ENCODE measurements at places on chromosomes 11 and 22.
A peak's percentile ranks its signal among the peaks of the same experiment; 100 is the strongest.

GRCh38 chr11:114031246-114031966 lies 28.1 kb upstream of the ZBTB16 start:
- no peak for DNase-seq

GRCh38 chr11:67647471-67647870 lies 3.1 kb downstream of the ACY3 start:
- no peak for DNase-seq

DNA sequence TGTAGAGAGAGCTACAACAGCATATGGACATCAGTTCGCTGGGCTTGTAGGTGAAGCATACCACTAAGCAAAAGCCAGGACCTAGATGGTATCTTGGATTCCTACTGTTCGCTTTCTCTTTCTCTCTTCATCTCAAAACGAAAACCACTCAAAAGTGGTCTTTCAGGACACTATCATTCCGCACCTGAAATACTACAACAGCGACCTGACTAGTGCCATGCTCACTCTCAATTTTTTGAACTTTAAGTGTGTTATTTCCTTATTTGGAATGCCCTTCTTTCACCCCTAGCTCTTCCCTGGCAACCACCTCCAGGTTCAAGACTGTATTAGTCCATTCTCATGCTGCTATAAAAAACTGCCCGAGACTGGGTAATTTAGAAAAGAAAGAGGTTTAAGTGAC lies 59.2 kb downstream of the CCDC83 start:
- DNase-seq = no peak

GRCh38 chr22:24725736-24726135 lies 48.8 kb downstream of the PIWIL3 start:
- DNase-seq = no peak

GRCh38 chr11:118924591-118925585 lies 838 bp downstream of the BCL9L start:
- peak; percentile 53 for DNase-seq

DNA sequence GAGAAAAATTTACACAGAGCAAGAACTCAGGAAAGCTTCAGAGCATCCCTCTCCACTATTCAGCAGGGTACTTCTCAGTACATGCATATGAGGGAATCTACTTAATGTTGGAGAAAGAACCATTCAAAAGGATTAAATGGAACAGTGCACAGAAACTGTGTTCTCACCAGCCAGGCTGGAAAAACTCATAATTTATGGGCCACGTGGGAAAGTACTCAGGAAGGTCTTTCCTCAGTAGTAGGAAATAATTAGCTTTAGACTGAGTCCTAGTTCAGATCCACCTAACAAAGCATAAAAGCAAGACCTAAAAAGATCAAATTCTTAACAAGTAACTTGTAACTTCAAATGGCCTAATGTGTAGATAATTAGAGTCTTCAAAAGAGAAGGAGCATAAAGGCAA lies 134.0 kb downstream of the FAM76B start:
- DNase-seq = no peak

GRCh38 chr22:20022231-20022977 lies 1.5 kb downstream of the TANGO2 start:
- no peak for DNase-seq

DNA sequence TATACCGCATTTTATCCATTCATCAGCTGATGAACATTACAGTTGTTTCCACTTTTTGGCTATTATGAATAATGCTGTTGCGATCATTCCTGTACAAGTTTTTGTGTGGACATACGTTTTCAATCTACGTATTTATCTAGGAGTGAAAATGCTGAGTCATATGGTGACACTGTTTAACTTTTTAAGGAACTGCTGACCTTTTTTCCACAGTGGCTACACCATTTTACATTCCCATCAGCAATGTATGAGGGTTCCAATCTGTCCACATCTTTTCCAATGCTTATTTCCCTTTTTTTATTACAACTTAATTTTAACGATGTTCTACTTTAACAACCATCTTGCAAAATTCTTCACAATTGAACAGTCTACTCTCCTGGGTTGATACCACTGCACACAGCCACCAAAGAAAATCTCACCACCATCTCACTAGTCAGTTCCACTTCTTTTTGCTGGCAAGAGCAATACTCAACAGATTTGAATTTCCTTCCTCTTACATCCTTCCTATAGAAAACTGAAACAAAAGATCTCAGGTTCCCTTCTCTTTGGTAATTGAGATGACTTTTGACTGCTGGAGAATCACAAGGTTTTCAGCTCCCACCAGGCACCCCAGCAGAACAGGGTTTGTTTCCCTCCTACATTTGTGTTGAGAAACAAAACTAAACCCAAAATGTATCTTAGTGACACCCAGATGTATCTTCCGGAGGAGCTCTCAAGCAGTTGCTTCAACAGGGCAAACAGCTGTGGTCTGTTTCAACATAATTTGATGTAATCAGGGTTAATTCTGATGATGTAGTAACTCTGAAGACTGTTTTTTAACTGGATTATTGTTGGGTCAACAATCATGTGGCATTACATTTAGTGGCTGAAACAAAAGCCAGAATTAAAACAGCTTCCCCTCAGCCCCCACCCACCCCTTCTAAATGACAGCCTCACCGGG lies 7.0 kb upstream of the GAB2 start:
- peak; percentile 82 for DNase-seq

GRCh38 chr11:18066626-18067025 lies 20.6 kb upstream of the TPH1 start:
- no peak for DNase-seq

DNA sequence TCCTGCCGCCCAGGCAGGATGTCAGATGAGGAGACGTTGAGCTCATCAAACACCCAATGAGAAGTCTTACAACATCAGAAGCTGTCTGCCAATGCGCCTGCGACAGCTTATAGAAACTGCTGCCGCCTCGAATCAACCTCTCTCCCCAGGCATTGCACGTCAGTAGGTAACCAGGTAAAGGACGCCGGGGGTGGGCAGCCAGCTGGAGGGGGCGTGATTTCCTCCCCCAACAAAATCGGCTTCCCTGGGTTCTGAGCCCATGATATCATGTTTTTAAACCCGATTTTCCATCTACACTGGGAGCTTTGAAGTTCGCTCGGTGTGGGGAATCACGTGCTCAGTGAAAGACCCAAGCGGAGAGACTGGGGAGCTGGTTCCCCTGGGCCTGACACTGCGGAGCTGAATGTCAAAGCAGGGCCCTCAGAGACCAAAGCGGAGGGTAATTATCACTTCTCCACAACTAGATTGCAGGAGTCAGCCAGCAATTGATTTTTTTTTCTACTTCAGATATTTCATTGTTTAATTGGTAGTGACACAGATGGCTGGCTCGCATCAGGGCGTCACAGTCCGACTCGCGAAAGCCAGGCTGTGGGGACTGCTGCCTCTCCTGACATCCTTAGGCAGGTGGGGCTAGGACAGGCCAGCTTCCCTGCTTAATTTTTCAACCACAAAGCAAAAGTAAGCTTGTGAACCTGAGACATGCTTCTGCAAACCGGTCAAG lies 15.4 kb downstream of the FAM83F start:
- DNase-seq = no peak

- no peak for DNase-seq
Observed at GRCh38 chr11:86124251-86125233, 55.7 kb upstream of the PICALM start.

DNA sequence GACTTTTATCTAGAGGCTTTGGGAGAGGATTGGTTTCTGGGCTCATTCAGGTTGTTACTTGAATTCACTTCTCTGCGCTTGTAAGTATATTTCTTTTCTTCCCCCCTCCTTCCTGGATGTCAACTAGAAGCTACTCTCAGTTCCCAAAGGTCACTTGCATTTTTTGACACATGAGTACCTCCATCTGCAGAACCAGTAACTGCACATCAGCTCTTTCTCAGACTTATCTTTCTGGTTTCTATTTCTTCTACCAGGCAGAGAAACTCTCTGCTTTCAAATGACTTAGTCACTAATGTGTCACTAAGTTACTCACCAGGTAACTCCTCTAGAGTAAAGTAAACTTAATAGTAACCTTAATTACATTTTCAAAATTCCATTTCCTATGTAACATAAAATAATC lies 773.0 kb upstream of the LUZP2 start:
- DNase-seq = no peak

DNA sequence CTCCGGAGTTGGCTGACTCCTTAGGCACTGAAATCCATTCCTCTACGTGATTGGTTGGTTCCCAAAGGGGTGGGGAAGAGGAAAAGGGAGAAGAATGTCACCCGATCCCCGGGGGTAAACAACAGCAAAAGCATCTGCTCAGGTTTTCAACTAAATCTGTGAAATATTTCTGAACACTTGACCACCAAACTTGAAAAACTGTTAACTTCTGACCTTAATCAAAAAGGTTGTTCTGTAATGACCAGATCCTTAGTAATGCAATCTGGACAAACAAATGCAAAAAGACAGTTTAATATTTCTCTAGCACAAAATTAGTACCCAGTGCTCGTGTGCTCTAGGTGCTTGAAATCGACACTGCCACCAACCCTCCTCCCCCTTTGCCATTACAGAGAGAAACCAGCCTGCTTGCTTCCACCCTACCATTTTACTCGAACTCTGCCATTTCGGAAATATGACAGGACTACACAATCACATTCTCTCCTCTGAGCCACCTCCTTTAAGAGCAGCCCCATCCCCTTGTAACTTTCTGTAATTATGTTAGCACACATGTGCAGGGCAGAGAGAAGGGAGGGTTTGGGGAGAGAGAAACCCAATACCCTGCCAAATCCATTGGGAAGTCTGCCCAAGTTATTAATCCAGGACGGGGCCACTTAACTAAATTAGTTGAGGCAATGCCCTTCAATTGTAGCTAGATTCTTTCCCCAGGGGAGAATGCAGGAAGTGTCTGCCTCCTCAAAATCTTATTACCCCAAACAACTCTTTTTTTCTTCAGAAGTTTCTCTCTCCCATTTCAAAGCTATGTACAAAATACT lies 113.8 kb downstream of the RBFOX2 start:
- peak; percentile 54 for DNase-seq

DNA sequence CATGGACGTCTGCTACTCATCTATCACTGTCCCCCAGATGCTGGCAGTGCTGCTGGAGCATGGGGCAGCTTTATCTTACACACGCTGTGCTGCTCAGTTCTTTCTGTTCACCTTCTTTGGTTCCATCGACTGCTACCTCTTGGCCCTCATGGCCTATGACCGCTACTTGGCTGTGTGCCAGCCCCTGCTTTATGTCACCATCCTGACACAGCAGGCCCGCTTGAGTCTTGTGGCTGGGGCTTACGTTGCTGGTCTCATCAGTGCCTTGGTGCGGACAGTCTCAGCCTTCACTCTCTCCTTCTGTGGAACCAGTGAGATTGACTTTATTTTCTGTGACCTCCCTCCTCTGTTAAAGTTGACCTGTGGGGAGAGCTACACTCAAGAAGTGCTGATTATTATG lies 9.2 kb upstream of the OR9Q2 start:
- DNase-seq = no peak

- no peak for DNase-seq
Observed at GRCh38 chr22:44823396-44823795, 71.0 kb downstream of the ARHGAP8 start.

GRCh38 chr11:12494699-12495098 lies 117.3 kb downstream of the PARVA start:
- DNase-seq = no peak

DNA sequence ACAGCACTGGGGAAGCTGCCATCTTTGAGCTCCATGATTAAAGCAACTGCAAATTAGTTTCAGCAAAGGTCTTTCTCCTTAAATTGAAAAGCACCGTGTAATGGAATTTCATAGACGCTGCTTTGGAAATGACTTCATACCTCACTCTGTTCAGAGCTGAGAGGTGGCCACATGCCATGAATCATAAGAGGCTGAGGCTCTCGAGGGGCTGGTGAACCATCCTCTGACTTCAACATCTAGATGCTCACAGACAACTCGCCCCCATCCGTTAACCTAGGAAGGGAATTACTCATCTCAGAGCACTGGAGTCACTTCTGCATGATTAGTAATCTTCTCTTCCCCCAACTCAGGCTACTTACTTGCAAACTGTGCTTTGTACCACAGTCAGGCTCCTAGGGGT lies 122.3 kb downstream of the RCN1 start:
- DNase-seq = no peak

DNA sequence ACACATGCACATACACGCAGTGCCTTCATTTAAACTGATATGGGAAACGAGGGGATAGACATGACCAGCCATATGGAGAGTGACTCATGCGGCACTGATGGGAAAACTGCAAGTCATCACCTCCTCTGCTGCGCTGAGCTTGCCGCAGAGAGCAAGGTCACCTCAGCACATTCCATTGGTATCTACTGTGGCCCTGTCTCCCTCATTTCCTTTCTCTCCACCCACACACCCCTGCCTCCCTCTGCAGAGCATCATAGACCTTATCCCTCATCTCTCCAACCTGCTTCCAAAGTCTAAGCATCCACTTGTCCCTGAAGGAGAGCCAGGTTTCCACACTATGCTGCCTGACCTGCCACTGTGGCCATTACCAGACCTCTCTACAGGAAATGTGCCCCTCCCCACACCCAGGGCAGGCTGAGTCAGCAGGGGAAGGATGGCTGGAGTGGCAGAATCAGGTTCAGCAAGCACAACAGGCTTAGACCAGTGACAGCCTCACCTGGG lies 116.9 kb upstream of the SNX19 start:
- DNase-seq = no peak

- DNase-seq = peak; percentile 36
Observed at GRCh38 chr11:20443596-20443995, 56.1 kb downstream of the PRMT3 start.

- DNase-seq = no peak
Observed at GRCh38 chr22:27252282-27253049, 549.1 kb downstream of the MN1 start.

DNA sequence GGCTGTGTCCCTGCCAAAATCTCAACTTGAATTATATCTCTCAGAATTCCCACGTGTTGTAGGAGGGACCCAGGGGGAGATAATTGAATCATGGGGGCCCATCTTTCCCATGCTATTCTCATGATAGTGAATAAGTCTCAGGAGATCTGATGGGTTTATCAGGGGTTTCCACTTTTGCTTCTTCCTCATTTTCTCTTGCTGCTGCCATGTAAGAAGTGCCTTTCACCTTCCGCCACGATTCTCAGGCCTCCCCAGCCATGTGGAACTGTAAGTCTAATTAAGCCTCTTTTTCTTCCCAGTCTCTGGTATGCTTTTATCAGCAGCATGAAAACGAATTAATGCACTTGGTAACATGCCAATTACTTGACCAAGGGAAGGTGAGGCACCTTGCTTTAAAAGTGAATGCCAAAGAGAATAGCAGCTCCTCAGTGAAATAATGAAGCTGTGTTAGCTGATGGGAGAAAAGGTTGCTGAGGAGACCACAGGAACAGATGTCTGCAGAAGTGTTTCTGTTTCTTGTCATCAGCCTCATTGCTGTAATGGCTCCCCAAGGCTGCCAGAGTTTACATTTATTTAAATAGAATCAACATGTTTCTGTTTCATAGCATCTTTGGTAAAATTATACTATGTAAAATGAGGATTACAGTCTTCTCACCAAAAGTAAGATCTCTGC lies 89.0 kb upstream of the CD44 start:
- DNase-seq = peak; percentile 46

GRCh38 chr11:74783241-74783871 lies 34.7 kb downstream of the RNF169 start:
- peak; percentile 93 for DNase-seq

GRCh38 chr11:63592975-63593395 lies 21.2 kb downstream of the PLAAT3 start:
- peak; percentile 16 for DNase-seq

GRCh38 chr11:134802116-134802515 lies 390.1 kb upstream of the B3GAT1 start:
- no peak for DNase-seq

- DNase-seq = no peak
Observed at GRCh38 chr22:30705710-30706651, 11.3 kb downstream of the OSBP2 start.
